ENCODE measurements at places on chromosomes 2 and 18.

DNA sequence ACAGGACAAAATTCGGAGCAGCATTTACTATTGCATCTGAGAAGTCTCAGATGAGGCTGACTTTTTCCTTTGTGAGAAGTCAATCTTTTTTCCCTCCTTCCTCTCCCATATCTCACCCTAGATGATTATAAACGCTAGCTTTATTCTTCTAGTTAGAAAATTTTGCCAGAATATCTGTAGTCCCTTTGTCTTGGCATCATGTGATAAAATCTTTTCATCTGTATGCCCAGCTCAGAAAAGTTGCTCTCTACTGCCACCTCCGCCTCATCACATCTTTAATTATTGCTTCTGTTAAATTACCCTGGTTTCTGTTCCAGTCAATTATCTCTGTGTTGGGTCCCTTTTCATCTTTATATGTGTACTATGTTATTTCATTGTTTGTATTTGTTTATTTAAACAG lies 210.8 kb upstream of the SLC35G4 start:
- no peak for DNase-seq

GRCh38 chr18:42514512-42514911 lies 559.5 kb downstream of the PIK3C3 start:
- no peak for DNase-seq

DNA sequence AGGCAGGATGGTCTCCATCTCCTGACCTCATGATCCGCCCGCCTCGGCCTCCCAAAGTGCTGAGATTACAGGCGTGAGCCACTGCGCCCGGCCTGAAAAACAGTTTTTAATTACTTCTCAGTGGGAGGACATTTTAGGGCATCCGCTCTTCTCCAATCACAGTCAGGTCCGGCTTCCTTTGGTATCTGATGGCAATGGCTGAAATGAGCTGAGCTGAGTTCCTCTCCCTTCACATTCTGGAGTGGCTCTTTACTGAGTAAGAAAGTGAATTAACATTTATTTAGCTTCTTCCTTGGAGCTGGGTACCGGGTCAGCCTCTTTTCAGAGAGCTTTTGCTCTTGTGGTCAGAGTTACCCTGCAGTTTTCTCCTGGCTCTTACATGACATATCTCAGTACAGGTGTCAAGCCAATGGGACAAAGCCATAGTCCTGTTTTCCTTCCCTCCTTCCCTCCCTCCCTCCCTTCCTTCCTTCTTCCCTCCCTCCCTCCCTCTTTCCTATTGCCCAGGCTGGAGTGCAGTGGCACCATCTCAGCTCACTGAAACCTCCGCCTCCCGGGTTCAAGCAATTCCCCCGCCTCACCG lies 1.1 kb upstream of the TTC27 start:
- DNase-seq = peak; percentile 3

DNA sequence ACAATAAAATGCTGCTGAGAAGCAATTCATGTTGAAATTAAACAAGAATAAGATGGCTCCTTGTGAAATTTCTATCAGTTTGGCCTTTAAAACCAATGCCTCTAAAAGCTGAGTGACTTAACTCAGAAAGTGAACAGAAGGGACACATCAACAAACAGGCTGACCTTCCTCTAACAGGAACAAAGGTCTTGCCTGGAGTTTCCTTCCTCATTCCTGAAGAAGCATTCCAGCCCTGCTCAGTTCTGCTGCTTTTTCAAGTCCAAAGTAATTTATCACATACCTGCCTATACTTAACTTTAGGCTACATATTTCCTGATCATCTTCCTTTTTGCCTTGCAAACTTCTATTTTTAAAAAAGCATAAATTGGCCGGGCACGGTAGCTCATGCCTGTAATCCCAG lies 14.1 kb downstream of the PTRHD1 start:
- DNase-seq = no peak

DNA sequence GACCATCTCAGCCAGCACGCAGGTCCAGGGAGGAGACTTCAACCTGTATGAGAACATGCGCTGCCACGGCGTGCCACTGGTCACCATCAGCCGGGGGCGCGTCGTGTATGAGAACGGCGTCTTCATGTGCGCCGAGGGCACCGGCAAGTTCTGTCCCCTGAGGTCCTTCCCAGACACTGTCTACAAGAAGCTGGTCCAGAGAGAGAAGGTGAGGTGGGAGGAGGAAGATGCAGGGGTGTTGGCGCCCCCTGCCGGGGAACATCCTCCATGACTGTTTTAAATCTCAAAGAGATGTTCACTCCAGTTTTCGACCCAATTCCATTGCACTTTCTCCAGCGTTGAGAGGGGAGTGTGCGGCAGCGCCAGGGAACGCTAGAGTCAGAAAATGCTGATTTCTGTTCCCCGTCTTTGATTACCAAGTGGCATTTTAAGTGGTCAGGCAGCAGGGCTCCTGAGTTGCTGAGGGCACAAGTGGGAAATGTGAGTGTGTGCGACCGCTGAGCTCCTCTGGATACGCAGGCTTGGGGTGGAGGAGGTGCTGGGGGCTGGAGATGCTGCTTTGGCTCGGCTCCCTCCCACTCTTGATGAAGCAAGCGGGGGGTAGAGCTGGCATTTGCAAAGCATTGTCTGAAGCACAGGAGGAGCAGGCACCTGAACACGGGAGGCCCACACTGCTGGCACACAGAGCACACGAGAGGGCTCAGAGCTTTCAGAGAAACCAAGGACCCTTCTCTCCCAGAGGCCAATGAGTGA lies 27.7 kb upstream of the MAPRE3 start:
- DNase-seq = peak; percentile 89

DNA sequence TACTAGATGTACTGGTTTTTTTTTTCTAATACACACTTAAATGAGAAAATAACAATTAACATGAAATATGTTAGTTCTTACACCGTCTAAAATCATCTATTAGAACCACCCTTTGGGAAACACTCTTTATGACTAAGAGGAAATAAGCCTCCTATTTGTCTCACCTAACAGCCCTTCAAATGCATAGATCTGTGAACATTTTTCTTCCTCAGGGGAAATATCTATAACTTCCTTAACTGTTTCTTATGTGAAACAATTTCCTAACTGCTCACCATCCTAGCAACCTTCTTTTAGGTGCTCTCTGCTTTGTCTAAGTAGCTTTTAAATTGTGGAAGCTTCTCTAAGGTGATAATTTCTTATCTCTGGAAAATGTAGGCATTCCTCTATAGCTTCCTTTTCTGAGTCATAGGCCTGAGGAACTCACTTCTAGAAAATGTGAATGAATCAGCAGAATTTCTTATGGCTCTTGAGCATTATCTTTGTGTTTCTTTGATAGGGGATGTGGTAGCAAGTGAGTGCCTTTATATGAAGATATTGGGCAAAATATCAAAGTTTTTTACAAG lies 56.1 kb downstream of the CNTNAP5 start:
- DNase-seq = no peak

DNA sequence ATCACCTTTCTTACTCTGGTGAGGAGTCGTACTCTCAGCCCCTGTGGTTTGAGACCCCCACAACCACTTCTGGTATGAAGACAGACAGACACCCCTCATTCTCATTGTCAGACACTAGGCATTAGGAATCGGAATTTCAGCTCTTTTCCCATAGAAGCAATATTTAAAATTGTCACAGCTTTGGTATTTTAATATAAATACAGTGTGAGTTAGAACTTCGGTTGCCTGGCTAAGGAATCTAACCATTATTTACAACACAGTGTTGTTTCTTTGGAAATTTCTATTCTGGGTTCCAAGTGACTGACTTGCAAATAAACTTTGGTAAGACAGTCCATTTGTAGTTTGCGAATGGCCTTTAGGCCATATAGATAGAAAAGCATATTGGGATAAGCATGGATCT lies 318.1 kb downstream of the PARD3B start:
- DNase-seq = no peak

- DNase-seq = peak; percentile 2
Observed at GRCh38 chr18:52781113-52781512, 441.1 kb downstream of the DCC start.

DNA sequence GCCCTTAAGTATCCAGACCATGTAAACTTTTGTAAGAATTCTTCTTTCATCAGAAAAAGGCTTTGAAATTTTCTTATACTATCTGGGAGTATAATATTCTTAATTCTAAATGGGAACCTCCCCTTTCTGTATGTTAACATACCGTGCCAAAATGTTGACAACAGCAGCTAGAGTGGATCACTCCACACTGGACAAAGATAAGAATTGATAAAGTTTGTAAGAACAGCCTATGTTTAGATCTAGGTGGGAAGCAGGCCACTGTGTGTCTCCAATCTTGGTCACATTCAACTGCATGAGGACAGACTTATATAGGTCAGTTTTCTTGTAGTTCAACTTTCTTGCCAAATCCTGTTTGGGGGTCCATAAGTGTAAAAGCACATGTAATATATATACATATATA lies 235.7 kb downstream of the RPIA start:
- no peak for DNase-seq

DNA sequence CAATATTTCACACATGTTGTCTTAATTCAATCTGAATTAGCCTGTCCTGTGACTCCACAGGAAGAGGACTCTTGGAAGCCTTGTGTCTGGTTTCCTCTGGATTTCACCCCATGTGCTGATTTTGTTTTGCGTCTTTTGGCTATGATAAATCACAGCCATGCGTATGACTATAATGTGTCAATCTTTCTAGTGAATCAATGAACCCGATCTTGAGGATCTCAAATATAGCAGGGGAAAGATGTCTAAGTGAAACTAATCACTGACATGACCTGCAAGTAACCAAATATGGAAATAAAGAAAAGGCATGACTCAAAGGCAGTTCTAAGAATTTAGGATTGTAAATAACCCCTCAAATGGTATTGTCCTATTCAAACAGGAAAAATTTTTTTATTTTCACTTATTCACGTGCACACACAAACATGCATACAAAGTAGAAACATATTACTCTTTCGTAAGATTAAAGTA lies 8.2 kb downstream of the WDFY1 start:
- no peak for DNase-seq

- no peak for DNase-seq
Observed at GRCh38 chr2:20595439-20596192, 55.3 kb downstream of the HS1BP3 start.

DNA sequence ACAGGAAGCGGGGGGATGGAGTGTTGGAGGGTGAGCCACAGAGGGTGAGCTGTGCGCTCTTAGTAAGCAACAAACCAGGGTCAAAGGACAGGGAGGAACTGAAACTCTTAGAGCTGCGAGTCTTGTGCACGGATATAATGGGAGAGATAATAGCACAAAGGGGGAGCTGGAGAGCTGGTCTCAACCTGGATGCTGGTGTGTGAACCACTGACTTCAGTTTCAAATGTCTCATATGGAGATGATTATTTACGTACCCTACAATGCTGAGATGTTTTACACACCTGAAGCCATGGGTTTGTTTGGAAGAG lies 35.9 kb downstream of the PTGR3 start:
- DNase-seq = no peak

DNA sequence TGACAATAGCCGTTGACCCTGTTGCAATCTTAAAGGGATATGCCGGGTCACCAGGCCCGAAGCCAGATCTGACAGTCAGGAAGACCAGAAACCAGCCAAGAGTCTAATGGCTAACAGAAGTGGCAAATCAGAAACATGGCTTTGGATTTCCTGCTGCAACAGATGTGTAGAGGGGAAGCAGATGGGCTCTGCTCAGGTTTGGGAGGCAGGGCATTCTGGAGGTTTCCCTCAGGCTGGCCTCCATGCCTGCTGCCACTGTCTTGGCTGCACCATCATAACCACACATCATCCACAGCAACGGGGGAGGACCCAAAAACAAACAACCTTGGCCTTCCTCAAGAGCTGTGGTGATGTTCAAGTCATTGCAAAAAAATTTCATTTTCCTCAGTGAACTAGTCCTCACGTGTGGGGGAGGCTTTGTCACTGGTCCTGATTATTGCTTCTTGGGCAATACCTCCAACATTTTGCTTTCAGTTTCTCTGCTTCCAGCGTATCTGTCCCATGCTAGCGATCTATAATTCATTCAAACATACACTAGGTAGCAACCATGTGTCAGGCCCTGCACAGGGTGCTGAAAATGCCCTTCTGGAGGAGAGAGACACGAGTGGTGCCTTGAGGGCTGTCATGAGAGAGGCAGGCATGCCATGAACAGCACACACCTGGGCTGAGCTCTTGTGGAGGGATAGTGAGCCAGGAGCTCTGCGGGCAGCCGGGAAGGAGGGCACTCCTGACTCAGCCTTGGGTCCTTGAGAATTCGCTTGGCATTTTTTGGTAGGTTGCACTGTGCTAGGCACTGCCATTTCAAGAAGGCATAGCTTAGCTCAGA lies 48.2 kb upstream of the LGALSL start:
- peak; percentile 31 for DNase-seq

- DNase-seq = peak; percentile 55
Observed at GRCh38 chr2:148817210-148817708, 57.8 kb upstream of the KIF5C start.

- DNase-seq = no peak
Observed at GRCh38 chr2:24342110-24342910, 18.0 kb downstream of the ITSN2 start.

GRCh38 chr2:215929602-215930335 lies 83.6 kb downstream of the MREG start:
- DNase-seq = no peak

DNA sequence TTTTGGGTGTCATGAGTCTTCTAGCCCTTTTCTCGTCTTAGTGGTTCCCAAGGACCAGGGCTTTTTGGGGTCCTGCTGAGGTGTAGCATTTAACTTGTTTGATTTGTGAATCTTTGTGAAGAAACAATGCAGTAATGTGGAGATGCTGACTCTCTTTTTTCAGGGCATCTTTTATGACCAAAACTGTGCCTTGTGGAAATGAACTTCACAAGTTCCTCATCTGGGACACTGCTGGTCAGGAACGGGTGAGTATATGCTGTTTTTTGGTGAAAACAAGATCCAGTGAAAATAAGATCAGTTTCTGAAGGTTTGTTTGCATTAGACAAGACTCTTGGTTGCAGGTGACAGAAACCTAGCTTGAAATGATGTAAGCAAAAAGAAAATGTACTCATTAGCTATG lies 83.9 kb downstream of the RAB31 start:
- no peak for DNase-seq

DNA sequence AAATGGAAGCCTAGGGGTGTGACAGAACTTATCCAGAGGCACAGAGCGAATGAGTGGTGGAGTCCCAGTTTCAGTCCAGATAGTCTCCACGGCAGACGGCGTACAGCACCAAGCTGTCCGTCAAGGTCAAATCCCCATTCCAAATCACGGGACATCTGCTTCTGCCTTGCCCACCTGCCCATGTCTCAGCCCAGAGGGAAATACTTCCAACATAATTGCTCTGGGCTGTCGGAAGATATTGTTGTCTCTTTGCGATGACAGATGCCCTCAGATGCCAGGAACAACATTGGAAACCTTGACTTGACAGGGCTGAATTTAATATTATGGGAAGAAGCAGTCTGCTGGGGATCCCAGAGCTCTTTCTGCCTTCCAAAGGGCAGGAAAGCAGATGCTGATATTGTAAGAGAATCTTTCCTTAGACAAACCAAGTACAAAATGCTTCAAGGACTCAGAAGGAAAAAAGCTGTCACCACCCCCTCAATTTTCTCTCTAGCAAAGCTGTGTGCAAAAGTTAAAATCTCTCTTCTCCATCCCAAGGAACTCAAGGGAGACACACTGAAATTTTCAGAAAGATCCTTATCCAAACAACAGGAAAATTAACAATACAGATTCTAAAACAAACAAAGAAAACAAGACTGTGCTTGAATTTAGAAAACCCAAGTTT lies 364.0 kb downstream of the LRATD1 start:
- DNase-seq = peak; percentile 74
